ENCODE measurements at places on chromosomes 11 and 22.

DNA sequence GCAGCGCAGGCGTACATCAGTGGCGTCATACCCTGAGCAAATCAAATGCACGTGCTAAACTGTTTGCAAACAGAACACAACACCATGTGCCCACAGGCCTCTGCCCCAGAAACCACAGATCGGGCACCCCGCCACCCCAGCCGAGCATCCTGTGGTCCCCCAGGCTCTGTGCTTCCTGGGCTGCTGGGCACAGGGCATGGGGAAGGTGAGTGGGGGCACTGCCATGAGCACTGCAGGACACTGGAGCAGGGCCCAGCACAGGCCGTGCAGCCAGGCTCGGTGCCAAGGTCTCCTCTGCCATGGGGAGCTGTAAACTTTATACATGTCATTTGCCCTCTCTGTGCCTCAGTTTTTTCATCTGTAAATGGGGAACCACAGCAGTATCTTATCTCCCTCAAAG is 62.5 kb downstream of the NAT10 start:
- DNase-seq, result no peak

- DNase-seq, result peak; percentile 85
Observed at GRCh38 chr11:94193288-94193687, 64.6 kb downstream of the PANX1 start.

GRCh38 chr11:67436459-67437081 is 912 bp downstream of the PTPRCAP start:
- peak; percentile 41 for DNase-seq

DNA sequence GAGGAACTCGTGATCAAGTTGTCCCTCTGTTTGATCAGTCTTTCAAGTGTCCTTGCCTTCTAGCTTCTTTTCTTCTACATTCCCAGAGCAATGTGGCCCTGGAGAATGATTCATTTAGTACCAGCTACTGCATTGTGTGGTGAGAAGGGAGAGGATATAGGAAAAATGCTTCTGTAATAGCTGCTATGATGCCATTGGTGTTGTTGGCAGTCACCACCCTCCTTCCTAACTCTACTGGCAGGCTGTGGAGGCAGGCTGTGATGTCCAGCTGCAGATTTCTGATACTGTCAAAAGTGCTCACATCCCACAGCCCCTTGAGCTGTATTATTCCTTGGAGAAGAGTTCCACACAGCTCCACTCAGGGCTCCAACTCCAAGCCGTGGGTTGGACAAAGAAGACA is 52.8 kb downstream of the ENDOD1 start:
- no peak for DNase-seq

DNA sequence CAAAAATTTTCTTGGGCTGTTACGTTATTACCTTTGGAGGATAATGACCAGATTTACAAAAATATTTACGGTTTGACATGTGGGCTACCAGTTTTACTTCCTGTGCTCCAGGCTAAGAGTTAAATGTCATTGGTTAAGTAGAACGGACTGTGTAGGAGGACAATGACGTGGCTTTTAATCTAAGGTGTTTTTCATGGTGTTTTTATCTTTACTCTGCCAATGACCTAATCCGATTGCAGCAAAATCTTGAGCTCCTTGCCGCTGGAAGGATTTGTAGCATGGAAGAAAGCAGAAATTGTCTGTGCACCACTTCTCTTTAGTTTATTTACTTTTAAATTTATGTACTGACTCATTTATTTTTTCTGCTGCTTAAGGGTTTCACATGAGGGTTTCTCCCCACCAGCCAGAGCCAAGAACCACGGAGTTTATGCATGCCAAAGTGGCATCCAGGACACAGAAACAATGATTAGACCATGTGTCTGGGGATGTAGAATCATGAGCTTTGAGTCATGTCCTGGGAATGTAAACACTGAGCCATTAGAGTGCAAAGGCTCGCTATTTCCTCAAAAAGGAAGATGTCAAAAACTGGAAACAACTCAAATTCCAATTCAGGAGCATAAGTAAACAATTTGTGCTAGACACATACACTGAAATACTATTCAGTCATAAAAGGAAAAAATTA is 1.9 kb upstream of the CARD16 start:
- peak; percentile 97 for DNase-seq

- DNase-seq, result no peak
Observed at GRCh38 chr11:27997344-27997743, 110.6 kb downstream of the KIF18A start.

DNA sequence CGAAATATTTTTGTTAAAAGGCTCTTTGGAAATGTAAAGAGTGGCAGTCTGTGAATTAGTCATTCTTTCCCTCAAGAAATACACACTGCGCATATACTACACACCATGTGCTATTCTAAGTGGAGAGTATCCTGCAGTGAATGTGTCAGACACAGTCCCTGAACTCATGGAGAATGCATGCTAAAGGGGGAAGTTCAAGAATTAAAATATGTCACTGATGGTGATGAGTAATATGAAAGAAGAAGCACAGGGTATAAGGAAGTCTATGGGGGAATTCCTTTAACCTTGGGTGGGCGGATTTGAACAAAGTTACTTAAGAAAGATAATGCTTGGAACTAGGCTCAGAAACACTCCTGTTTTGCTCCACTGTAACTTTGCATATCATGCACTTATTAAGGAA is 153.0 kb downstream of the LRRC4C start:
- DNase-seq, result peak; percentile 83

GRCh38 chr11:18986744-18987143 is 47.5 kb upstream of the MRGPRX1 start:
- no peak for DNase-seq

DNA sequence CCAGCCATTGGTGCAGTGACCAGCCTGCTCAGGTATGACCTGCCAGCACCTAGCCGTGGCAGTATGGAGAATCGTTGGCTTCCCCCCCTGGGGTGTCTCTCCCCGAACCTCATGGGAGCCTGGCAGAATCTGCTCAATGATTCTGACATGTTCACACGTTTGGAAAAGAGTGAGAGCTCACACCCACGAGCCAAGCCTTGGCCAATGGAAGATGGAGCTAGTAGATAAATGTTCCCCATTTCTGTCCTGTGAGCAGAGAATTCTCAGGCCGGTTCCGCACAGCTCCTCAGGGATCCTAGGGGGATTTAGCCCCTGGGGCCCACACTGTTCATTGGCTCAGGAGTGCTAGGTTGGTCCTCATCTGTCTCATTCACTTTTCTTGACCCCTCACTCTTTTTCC is 128.4 kb downstream of the RCN1 start:
- DNase-seq, result no peak

- DNase-seq, result peak; percentile 96
Observed at GRCh38 chr11:110907629-110908028, 195.4 kb upstream of the ARHGAP20 start.

DNA sequence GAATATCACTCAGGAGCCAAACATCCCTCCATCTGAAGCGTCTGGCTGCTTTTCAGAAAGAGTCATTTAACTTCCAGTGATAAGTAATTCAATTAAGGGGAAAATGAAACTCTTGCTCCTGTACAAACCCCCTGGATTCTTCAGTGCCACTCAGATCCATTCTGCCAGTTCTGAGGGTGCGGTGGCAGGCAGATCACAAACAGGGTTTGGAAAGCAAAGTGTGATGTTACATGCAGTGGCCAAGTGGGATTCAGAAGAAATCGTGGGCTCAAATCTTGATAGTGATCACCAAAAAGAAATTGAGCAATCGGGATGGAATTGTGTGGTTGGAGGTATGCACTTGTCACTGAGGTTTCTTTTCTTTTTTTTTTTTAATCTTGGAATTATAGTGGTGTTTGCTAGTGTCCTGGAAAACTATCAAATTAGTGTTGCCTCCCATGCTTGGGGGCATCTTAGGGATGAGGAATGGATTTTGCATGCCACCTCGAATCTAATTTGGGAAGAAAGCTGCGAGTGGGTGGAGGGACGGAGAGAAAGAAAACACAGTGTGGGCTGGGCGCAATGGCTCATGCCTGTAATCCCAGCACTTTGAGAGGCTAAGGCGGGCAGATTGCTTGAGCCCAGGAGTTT is 22.5 kb upstream of the RTL6 start:
- no peak for DNase-seq

- DNase-seq, result no peak
Observed at GRCh38 chr11:115929618-115930129, 425.5 kb upstream of the CADM1 start.

GRCh38 chr11:69650081-69650831 is 9.3 kb downstream of the CCND1 start:
- DNase-seq, result no peak

GRCh38 chr11:18191376-18191775 is 18.7 kb downstream of the MRGPRX4 start:
- DNase-seq, result no peak

GRCh38 chr22:50694766-50695420 is 22.3 kb downstream of the SHANK3 start:
- DNase-seq, result no peak

GRCh38 chr11:79377406-79377805 is 63.4 kb downstream of the TENM4 start:
- DNase-seq, result no peak

DNA sequence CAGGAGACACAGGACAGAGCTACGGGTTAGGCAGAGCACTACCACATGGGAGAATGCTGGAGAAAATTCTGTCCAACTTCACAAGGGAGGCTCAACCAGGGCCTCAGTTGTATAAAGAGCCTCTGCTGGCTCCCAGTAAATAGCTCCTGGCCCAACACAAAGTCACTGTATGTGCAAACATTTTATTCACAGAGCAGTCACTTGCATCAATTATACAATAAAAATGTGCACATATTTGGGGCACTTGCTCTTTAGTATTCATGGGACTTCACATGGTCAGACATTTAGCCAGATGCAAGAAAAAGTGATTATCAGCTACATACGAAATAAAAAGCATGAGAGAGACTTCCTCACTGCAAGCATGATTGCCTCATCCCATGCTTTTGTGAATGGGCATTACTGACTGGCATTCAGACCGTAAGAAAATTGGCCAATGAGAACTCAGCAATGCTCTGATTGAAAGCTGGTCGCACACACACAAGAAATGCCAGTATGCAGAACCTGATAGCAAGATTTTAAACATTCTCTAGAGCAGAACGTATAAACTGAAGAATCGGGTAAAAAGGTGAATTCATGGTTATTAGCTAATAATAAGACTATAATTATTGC is 39.4 kb downstream of the BLID start:
- no peak for DNase-seq

- DNase-seq, result peak; percentile 53
Observed at GRCh38 chr11:74577624-74578396, 14.6 kb upstream of the POLD3 start.

DNA sequence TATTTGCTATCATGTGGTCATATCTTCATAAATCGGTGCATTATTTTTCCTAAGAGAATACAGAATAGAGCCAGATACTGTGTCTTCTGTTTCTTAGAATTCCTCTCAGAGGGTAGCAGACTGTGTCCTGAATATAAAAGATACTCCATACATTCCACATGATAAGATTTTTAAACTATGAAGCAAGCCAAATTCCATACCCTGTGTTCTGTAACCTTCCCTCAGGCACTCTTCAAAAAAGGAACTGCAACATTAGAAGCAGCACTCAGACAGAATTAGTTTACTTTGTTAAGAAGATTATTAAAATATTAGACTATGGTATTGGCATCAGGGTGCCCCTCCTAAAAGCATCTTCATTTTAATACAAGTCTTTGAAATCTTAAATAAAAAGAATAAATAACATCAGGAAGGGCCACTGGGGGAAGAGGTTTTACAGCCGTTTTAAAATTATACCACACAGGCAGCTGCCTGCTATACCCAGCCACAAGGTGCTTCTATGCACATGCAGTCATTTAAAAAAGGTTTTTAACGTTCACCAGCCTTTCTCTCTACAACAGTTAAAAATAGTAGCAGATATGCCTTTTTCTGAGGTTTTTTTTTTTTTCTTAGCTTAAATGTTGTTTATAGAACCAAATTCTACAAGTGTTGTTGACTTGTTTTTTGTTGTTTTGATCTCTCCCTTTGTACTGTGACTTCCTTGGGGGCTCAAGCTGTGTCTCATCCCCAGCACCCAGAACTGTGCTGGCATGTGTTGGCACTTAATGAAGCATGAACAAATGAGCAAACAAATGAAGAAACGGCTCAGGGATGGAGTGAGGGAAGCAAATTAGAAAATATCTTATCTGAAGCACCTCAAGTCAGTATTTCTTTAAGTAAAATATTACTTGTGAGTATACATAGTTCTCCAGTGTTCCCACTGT is 54.7 kb upstream of the CCDC89 start:
- DNase-seq, result no peak

GRCh38 chr11:26992031-26992541 is 1.8 kb upstream of the FIBIN start:
- DNase-seq, result peak; percentile 91

DNA sequence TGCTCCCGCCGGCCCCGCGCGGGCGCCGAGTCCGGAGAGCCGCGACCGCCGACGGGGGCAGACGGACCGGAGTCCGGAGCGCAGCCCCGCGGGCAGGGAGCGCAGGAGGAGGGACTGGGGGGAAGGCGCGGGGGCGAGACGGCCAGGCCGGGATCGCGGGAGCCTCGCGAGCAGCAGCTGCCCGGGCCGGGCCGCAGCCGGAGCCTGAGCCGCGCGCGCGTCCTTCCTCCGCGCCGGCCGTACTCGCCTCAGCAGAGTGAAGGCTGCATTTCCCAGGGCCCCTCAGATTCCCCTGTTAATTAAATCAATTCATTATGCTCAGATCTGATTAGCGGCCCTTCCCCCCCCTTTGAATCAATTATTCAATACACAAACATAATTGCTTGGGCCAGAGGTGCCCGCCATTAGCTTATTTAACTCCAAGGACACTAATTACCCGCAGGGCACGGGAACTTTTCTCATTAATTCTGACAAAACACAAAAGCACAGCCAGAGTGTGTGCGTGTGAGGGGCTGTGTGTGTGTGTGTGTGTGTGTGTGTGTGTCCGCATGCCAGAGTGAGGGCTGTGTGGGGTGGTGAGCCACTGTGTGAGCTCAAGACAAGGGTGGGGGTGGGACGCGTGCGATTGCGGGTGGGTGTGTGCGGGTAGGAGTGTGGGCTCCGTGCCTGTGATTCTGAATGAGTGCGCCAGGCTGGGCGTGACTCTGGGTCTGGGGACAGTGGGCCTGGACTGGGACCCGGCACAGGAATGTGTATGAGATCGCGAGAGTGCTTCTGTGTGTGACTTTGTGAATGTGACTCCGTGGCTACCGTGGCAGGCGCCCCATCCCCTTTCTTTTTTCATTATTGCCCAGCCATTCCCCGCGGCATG is 5.1 kb upstream of the LMO1 start:
- DNase-seq, result no peak

- DNase-seq, result peak; percentile 31
Observed at GRCh38 chr11:297586-298405, 1.5 kb downstream of the IFITM5 start.

- no peak for DNase-seq
Observed at GRCh38 chr22:43971112-43971511, 15.9 kb downstream of the SAMM50 start.

GRCh38 chr11:129314371-129314770 is 61.3 kb upstream of the BARX2 start:
- DNase-seq, result no peak

GRCh38 chr11:120197251-120197891 is 13.5 kb upstream of the OAF start:
- DNase-seq, result peak; percentile 76

DNA sequence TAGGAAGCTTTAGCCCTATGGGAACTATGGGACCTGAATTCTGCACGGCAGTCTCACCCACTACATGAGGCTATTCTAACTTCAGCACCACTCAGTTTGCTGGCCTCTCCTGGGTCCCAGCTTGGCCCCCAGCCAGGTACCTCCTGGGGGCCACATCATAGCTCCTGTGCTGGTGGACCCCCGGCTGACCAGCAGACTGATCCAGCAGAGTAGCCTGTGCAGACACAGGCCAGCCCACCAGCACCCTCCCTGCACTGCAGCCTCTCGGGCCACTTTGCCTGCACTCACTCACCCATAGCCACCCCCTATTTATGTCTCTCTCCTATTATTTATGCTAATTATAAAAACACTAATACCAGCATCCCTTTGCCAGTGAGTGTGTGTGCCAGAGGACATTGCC is 1.2 kb upstream of the OR10AG1 start:
- DNase-seq, result no peak

All from fibroblast of skin of abdomen (primary cell).